ENCODE measurements at places on chromosomes 4 and X.

GRCh38 chr4:86442881-86443280 lies 83.0 kb upstream of the MAPK10 start:
- no peak for DNase-seq

DNA sequence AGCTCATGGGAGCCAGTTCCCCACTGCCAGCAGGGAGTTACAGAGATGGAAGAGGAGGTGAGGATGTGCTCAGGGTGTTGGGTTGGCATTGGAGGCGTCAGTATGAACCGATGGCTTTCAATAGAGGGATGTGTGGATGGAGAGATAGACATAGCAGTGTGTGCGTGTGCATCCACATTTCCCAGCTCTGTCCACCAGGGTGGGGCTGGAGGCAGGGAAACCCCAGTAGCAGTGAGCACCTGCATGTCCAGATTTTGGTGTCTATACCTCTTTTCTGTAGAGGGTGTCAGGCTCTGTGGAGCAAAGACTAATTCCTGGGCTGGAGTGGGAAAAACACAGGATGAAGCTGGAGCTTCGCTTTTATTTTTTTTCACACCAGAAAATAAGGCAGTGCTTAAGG lies 37.2 kb upstream of the HGFAC start:
- no peak for DNase-seq

DNA sequence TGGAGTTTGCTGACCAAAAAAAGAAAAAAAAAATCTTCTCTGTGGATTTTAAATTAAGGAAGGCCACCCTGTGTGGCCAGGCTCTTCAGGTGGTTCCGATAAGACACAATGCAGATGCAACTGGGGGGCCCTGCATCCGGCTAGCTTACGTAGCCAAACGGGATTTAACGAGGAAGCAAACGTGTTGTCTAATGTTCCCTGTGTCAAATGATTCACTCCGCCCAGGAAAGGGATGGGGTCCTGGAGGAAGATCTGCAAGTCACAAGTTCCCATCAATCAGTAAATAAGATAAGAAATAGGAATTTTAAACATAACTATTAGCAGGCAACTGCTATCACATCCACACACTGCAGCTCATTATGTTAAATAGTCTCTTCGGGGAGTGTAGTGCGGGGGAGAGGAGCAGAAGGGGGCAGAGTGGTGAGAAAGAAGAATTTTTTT lies 216.4 kb upstream of the GYPA start:
- no peak for DNase-seq

GRCh38 chrX:129553619-129554288 lies 13.7 kb downstream of the OCRL start:
- no peak for DNase-seq

- no peak for DNase-seq
These were observed 1053.0 kb upstream of the IGFBP7 start for GRCh38 chr4:58163156-58163555.

DNA sequence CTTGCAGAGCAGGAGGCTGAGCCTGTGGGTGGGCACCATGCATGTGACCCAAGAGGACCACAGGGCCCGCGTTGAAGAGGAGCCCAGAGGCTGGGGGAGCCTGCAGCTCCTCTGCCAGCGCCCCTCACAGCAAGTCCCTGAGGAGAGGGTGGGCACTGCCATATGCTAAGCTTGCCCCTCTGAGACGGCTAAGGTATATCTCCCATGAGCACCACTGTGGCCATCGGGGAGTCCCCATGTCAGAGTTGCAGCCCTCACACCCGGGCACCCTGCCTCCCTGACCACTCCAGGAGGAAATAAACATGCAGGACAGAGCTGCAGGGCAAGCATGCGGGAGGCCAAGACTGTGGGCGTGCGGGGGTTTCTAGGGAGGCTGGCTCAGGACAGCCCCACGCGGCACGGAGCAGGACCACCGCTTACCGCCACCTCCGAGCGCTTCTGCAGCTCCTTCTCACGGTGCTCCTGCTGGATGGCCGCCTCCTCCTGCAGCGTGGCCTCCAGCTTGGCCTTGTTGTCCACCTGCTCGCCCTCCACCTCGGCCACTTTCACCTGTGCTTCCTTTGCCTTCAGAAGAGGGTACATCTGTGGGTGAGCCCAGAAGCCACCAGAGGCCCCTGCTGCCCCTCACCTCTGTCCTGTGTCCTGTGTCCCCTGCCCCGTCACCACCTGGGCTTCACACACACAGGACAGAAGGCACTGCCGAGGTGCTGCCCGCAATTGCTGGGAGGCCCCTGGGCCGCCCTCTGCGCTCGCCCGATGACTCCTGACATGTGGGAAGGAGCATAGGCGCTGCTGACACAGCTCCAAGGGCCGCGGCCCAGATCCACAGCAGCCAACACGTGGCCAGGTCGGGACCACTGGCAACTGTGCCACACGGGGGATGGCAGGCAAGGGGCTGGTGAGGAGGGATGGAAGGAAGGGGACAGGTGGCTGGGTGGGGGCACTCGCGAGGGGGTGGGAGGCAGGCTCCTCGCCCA lies 29.8 kb downstream of the FGFR3 start:
- DNase-seq = no peak

- no peak for DNase-seq
These were observed 205.3 kb downstream of the SLC39A8 start for GRCh38 chr4:102139932-102140331.

GRCh38 chrX:11579636-11580600 lies 85.8 kb downstream of the ARHGAP6 start:
- DNase-seq = no peak

GRCh38 chr4:140557831-140558435 lies 10.8 kb downstream of the UCP1 start:
- no peak for DNase-seq

DNA sequence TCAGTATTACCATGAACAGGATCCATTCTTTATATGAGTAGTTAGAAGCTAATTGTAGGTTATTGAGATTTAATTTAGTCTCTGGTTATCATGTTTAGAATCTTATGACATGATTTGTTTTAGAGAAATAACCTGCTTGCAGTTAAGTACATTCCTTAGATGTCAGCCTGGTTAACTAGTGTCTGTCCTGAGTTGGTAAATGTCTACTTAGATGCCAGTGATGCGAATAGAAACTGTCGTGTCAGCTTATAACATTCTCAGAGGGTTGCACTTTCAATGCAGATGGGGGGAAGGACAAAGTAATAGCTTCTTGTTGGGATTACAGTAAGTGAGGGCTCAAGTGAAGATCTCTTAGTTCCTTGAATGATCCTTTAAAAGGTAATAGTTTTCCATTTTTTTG lies 227.8 kb upstream of the SPRY1 start:
- DNase-seq = no peak

GRCh38 chr4:128916832-128917231 lies 107.3 kb downstream of the JADE1 start:
- no peak for DNase-seq

GRCh38 chr4:97144199-97144598 lies 999.1 kb downstream of the STPG2 start:
- DNase-seq = no peak

GRCh38 chr4:95409127-95409526 lies 139.6 kb downstream of the UNC5C start:
- no peak for DNase-seq

DNA sequence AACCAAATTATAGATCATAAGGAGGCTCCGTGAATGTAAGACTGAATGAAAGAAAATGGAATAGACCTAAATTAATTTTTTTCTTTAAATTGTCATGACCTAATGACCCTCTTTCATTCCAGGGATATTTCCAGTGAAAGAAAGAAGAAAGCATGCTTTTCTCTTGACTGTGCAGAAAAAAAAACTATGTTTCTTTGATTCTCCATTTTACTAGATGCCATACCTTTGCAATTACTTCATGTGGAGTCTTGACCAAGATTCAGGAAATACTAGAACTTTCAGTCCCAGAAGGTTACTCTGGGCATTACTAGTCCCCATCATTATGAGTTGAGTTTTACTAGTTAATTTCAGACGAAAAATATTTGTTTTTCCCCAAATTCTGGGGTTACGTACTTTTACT lies 6.4 kb upstream of the COMMD8 start:
- no peak for DNase-seq

DNA sequence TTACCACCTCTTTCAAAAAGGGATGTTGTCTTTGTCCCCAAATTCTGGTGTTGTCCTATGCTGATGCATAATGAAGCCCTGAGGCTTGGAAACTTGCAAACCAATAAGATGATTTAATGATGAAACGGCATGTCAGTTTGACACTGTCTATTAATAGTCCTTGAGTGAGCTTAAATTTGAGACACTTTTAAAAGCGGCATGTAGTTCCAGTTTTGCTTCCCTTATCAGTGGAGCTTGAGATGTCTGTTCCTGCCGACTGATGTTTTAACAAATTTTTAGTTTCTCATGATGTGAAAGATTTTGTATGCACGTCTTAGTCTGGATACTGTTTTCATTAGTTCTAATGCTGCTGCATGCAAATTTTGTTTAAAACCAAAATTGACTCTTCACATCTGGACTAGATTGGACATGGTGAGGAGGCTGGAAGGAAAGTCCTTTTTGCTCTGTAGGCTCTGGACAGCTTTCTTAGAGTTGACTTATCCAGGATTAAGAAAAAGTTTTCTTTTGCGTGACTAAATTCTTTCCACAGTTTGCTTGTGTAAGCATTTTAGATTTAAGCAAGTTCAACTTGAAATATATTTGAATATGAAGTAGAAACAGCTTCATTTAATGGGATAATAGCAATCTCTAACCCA lies 11.7 kb downstream of the C1GALT1C1 start:
- DNase-seq = no peak

GRCh38 chrX:31228909-31229308 lies 157.1 kb upstream of the FTHL17 start:
- DNase-seq = no peak

DNA sequence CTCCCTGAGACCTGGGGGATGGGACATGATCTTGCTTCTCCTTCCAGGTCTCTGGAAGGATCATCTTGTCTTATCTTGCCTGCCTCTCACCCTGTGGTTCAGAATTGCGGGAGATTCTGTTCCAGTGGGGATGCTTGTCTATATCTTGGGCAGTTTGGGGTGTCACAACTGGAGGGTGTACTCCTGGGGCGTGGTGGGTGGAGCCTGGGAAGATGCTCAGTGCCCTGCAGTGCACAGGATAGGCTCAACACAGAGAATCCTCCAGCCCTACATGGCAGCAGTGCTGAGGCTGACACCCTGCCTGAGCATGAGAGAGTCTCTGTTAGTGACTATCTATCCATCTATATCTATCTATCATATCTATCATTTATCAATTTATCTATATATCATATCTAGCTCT lies 7.7 kb downstream of the P2RY8 start:
- no peak for DNase-seq
